ENCODE measurements at places on chromosomes 2 and 18.

DNA sequence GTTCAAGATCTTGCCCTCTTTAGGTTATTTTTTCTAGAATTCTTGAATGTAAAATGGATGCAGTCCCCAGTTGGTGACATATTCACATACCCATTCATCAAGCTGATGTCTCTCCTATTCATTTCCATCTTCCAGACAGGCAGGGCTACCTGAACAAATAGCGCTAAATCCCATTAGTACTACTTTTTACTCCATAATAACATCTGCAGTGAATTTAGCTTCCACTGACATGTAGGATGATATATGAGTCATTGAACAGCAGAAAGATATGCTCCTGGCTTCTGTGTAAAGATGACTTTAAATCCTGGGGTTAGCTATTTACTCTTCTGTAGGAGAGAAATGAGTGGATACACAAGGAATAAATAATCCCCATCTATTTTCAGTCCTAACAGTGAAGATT lies 194.7 kb downstream of the RND3 start:
- DNase-seq: peak; percentile 14

- no peak for DNase-seq
Observed at GRCh38 chr2:42957861-42958301, 165.5 kb upstream of the HAAO start.

- DNase-seq: no peak
Observed at GRCh38 chr2:129061069-129061768, 742.6 kb upstream of the HS6ST1 start.

DNA sequence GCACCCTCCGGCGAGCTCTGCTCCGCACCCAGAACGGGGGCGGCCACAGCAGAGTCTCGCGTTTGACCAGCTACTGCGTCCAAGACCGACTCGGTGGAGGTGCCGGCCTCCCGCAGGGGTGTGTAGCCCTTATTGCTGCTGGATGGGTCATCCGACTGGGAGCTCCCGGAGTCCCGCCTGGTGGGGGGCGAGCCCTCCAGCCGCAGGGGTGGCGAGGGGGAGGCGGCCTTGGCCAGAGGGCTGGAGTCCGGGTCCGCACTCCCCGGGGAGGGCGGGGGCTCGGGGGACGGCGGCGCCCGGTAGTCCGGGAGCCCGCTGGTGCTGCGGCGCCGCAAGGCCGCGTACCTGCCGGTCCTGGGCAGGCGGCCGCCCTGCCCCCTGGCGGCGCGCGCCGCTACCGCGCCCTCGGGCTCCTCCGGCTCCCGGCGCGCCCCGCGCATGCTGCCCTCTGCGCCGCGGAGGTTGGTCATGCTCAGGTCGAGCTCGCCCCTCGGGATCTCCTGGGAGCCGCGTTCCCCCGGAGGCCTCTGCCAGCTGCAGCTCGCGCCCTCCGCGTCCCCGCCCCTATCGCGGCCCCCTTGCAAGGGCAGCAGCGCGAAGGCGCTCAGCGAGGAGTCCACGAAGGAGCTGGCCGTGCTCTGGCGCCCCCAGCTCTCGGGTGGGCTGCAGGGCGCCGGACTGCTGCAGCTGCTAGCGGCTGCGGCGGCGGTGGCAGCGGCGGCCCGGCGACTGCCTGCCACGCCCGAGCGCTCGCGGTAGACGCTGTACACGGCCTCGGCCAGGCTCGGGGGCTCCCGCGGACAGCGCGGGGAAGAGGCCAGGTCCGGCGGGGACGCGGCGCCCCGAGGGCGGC lies 4.8 kb downstream of the TMEM200C start:
- DNase-seq: no peak

GRCh38 chr2:124649001-124649400 lies 623.9 kb downstream of the CNTNAP5 start:
- DNase-seq: no peak

DNA sequence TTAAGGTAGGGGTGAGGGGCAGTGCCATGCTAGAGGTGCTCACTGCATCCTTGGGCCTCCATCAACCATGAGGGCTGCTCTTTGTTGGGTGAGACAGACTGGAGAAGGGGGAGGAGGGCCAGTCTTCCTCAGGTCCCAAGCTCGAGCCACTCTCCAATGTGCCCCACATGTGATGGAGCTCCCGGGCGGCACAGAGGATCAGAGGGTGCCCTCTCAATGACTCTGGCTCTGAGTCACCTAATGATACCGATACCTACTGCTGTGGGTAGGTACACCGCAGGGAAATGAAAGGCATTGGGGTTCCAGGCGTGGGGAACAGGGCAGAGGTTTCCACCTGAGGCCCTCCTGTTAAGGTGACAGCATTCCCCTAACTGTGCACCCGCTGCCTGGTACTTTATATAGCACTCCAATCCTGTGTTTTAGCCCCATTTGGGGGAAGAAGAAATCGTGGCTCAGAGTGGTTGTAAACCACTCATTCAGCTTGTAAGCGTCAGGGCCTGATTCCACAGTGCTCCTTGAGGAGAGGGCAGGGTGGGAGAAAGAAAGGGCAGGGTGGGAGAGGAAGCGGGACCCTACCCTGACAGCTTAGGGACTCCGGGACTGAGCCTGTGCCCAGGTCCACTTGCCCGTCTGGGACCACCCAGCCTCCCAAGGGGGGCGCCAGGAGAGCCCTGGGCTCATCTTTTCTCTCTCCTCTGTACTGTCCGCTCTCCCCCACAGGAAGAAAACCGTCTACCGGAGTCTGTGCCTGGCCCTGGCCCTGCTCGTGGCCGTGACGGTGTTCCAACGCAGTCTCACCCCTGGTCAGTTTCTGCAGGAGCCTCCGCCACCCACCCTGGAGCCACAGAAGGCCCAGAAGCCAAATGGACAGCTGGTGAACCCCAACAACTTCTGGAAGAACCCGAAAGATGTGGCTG lies 1.8 kb downstream of the B3GNT7 start:
- DNase-seq: no peak

GRCh38 chr2:41830600-41830999 lies 217.2 kb upstream of the PKDCC start:
- DNase-seq: no peak

- DNase-seq: peak; percentile 65
Observed at GRCh38 chr2:170928036-170928823, 823 bp upstream of the GORASP2 start.

- no peak for DNase-seq
Observed at GRCh38 chr2:121189011-121189410, 96.0 kb downstream of the TFCP2L1 start.

GRCh38 chr2:219965287-219966194 lies 338.1 kb downstream of the SLC4A3 start:
- DNase-seq: no peak

DNA sequence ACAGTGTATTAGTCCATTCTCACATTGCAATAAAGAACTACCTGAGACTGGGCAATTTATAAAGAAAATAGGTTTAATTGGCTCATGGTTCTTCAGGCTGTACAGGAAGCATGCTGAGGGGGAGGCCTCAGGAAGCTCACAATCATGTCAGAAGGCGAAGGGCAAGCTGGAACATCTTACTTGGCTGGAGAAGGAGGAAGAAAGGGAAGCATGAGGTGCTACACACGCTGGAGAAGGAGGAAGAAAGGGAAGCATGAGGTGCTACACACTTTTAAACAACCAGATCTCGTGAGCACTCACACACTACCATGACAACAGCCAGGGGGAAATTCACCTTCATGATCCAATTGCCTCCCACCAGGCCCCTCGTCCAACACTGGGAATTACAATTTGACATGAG lies 95.3 kb upstream of the FAM110C start:
- no peak for DNase-seq

DNA sequence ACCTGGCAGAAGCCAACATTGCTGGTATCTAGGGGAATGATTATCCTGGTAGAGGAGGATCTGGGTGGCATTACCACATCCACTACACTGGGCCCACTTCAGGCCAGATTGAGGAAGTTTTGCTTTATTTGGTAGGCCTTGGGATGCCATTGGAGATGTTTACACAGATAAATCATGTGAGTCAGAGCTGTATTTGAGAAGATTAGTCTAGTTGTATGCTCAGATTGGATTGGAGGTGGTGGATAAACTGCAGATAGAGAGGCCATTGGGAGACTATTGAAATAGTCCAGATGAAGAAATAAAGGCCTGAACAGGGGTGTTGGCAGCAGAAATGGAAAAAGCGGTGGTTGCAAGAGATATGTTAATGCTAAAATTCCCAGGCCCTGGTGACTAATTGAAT lies 81.5 kb downstream of the EFEMP1 start:
- DNase-seq: no peak

DNA sequence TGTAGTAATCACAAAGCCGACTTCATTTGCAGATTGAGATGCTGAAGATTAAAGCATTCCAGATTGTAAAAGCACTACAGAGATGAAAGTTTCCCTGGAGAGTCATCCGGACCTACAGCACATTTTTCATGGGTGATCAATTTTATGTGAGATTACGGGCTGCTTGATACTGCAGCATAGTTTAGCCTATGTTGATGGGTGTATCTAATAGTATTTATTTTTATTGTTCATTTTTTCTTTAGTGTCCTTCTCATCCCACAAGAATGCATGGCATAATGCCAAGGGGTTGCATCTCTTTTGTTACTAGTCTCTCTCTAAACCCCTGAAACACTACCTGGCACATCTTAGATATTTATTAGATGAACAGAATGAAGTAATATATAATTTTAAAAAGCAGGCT lies 240.4 kb downstream of the MBD2 start:
- no peak for DNase-seq

GRCh38 chr18:3481696-3482210 lies 31.8 kb downstream of the TGIF1 start:
- DNase-seq: no peak

DNA sequence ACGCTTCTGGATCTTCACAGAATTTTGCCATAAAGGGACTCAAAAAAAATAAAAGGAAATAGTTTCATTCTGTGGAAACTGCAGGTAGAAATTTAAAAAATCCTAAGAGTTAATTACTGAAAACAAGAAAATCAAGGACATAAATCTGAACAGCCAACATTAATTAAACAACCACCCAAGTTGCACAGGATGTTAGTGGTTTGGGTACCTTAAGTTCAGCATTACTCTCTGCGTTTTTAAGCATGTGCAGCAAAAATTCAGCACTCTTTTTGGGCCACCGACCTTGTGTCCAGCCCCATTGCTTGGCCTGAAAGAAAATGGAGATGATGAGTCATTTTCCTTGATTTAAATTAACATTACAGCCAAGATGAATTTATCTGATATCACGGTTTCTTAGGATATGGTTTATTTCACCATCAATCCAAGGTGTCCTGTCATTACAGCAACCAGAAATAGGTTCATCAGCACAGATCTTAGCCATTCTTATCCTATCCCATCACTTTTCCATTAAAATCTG lies 3.3 kb upstream of the C18orf32 start:
- DNase-seq: no peak

GRCh38 chr2:214575030-214575429 lies 164.2 kb downstream of the VWC2L start:
- DNase-seq: no peak

DNA sequence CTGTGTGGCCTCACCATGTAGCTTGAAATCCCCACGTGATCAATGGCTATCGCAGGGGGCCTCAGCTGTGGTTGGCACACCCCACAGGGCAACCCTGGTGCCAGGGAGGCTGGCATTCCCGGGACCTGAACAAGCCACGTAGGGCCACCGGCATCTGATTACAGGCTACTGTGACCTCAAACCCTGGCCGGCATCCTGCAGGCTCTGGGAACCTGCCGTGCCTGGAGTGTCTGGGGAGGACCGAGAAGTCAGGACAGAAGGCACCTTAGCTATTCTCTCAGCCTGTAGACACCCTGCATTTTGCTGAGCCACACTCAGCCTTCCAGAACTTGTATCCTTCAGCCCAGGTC lies 213.0 kb downstream of the GLI2 start:
- no peak for DNase-seq

DNA sequence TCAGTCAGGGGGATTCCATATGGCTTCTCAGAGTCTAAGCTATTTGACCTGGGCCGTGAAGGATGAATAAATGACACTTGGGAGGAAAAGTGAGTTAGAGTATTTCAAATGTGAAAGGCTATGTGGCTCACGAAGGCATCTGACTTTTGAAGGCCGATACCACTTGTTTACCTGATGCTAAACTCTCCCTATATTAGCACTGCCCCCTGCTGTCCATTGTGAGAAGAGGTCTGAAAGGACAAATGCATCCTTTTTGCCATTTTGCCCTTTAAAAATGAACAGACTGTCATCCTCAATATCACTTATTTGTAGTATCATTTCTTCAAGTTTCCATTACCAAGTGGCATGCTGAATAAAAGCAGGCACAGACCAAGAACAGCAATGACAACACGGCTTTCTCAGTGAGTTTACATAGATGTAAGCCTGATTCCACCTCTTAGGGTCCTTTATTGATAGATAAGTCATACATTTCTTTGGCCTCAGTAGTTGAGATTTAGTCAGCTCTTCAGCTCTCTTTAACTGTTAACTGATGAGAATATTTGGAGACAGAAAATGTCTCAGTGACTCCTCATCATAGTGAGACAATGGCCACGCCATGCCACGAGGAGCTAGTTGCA lies 40.1 kb downstream of the DOCK10 start:
- peak; percentile 47 for DNase-seq

DNA sequence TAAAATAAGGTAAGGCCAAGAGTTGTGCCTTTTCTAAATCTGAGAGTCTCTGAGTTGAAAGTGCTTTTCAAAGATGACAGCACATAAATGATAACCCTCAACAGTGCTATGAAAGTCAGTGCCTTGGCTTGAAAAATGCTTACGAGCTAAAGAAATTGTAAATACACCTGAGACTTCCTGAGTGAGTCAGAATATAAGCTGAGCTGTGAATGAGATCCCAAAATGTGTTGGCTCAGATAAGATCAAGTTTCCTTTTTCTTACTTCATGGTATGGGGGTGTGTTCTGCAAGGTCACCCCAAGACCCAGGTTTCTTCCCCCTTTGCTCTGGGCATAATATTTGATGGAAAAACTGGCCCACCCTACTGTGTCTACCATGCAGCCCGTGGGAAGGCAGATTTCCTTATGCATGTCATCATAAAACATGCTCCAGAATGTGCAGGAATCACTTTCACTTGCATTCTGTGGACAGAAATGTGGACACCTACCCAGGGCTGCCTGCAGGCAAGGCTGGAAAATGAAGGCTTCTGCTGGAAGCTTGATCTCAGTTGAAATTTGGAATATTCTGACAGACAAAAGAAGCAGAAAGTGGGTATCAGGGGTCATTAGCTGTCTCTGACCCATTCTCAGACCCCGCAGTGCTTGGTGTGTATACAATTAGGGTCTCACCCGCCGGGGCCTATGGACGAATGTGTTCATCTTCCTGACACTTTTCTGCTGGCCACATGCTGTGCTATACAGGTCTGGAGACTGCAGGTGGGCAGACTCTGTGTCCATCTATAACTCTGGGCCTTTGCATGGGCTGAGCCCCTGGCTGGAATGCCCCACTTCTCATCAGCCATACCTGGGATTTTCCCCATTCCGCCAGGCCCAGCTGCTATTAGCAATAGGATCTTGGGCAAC lies 212.6 kb downstream of the SH3RF3 start:
- no peak for DNase-seq

Measured in NCI-H146 (cell line).